ENCODE measurements at places on chromosomes 7 and 10.

DNA sequence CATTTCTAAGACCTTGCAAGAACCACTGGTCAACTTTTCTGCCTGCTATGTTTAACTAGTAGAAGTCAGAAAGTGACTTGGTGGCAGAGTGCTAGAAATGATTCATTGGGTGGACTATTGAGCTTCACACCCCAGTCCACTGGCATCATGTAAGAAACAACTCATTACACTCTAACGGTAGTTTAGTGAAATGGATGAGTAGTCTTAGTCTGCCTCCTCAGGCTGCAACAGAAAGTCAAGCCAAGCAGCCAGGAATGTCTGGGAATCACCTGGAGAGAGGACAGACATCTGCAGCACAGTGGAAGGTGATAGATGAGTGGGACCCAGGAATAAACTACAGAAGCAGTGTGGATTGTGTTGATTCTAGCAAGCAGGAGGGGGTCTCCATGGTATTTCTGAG, 125.4 kb downstream of the AUTS2 start:
- no peak for DNase-seq

DNA sequence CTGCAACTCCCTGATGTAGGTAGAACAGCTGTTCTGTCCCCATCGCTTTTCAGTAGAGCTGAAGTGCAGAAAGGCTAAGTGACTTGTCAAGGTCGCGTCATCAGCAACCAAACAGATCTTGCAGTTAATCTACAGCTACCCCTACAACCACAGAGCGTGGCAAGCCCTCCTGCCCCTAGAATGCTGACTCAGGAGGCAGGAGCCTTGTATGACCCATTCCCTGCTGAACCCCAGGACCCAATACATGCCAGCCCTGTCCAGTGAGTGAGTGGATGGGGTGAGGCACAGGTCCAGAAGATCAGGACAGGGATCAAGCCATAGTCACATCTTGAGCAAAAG, 26.6 kb upstream of the GJD4 start:
- DNase-seq: no peak

DNA sequence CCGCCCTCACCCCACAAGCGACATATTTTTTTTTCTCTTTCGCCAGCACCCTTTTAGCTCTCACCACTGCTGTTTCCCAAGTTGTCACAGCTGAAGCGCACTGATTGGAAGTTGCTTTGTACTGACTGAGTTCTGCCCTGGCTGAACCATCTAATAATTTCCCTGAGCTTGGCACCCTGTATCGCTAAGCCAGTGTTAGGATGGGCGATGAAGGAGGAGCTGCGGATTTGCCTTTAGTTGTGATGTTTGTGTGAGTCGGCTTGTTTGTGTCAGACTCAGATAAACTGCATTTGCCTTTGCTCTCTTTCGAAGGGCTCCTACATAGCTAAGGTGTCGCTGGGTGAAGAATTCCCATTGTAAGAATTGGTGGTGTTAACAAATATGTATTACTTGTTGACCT, 1.3 kb upstream of the ATXN7L1 start:
- DNase-seq: no peak

- DNase-seq: no peak
Observed at GRCh38 chr7:159067576-159068487, 76.8 kb downstream of the VIPR2 start.

GRCh38 chr7:3011211-3011852, 32.3 kb downstream of the CARD11 start:
- DNase-seq: no peak

DNA sequence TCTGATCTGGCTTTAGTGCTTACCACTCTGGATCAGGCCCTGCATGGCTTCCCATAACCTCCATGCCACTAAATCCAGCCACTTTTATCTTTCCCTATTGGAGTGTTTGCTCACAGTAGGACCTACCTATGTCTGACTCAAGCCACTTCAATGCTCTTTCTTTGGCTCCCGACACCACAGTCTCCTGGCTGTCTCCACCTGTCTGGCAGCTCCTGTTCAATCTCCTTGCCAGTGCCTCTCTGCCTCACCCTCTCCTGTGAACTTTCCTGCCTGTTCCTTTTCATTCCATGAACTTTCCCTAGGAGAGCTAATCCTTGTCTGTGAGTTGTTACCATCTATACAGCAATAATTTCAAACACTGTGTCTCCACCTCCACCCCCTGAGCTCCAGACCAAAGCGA, 82.6 kb upstream of the UCN3 start:
- no peak for DNase-seq

DNA sequence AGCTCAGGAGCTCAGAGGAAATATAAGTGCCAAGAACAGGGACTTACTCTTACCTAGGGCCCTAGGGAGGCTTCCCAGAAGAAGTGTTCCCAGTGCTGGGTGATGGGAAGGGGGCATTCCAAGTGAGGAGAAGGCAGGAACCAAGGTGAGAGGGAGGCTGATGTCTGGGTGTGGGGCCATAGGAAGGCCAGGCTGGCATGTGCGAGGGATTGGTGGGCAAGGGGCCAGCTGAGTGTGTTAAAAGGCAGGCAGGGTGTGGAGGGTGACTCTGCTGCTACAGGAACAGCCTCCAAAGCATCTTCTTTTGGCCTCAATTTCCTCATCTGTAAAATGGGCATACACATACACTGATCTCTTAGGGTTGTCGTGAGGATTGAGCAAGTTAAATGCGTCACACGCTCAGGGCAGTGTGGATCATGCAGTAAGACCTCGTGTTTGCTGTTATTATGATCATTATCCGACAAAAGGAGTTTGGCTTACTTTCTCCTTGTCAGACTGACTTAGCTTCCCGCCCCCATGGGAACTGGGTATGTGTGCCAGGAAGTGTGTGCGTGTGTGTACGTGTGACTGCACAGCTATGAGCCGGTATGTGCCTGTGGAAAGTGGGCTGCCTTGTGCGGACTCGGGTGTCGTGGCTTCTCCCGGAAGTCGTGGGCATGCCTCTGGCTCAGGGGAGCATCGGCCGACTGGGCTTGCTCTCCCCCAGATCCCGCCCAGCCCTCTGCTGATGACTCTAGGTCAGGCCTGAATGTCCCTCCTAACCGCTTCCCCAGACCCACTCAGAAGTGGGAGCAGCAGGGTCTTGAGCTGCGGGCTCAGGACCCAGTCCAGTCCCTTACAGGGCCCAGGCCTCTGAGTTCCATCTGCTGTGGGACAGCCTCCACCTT, 59.6 kb downstream of the NEURL1 start:
- no peak for DNase-seq

DNA sequence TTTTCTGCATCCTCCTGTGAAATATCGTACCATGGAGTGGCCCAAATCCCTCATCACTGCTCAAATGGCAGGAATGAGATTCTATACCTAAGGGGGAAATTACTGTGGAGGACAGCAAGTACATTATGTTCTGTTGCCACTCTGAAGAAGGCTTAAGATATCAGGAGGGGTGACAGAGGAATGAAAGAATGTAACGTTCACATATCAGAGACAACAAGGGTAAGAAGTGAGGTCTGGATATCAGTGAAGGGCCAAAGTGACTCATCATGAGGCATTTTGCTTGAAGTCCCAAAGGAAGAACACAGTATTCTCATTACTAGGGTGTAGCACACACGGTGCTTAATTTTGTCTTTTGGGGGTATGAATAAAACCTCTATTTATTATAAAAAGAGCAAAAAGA, 71.5 kb upstream of the SLC13A1 start:
- DNase-seq: no peak

DNA sequence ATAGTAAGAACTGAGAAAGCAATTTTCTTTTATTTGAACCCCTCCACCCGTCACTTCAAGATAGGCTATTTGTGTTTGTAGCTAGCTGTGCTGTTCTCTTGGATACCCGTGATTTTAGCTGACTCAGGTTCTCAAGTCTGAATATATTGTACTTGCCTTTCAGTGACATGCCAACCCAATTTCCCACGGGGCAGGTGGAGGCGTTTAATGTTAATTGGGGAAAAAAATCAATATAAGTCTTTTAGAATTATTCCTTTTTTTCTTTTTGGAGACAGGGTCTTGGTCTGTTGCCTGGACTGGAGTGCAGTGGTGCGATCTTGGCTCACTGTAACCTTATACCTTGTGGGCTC, 36.4 kb downstream of the ZRANB1 start:
- no peak for DNase-seq

DNA sequence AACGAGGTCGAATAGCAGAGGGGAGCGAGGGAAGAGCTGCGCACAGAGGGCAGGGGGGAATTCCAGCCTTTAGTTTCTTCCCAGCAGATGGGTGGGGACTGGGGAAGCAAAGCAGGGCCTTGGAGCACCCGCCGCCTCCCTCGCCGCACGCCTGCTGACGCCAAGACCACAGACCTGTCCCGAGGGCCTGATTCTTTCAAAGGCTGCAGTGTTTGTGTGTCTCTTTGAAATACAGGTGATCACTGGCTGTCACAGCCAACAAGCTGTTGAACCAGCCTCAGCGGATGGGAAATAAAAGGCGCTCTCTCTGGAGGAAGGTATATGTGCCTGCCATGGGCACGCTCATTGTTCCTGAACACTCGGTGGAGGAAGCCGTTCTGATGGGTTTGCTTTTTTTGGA, 119.3 kb downstream of the FAM53B start:
- no peak for DNase-seq

DNA sequence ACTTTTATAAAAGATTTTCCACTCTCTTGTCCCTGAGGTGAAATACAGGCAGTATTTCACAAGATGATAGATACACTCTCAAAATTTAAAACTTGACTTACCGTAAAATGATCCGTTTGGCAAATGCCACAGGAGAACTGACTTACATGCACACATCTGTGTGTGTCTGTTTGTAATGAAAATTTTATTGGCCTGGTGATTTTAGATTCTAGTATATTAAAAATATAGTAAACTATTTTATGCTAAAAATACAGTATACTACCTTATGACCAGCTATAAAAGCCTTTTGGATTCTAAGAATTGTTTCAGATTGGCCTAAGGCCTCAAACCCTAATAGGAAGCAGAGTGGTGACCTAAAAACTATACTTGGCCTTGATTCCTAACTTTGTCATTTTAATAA, 362.7 kb downstream of the IPMK start:
- DNase-seq: no peak

DNA sequence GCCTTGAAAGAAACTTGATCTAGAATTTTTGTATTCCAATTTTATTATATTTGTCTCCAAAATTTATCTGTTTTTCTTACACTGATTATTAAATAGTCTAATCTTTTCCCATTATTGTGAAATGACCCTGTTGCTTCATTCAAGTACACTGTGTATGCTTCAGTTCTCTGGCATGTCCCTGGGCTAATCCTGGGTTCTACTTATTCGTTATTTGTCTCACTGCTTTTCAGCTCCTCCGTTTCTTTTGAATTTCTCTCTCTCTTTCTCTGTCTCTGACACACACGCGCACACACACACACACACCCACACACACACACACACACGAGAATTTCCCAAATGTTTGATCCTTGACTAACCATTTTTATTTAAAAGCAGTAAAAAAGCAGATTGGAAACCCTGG, 768.6 kb downstream of the NRG3 start:
- no peak for DNase-seq

- no peak for DNase-seq
Observed at GRCh38 chr10:4867109-4867519, 41.1 kb downstream of the AKR1E2 start.

DNA sequence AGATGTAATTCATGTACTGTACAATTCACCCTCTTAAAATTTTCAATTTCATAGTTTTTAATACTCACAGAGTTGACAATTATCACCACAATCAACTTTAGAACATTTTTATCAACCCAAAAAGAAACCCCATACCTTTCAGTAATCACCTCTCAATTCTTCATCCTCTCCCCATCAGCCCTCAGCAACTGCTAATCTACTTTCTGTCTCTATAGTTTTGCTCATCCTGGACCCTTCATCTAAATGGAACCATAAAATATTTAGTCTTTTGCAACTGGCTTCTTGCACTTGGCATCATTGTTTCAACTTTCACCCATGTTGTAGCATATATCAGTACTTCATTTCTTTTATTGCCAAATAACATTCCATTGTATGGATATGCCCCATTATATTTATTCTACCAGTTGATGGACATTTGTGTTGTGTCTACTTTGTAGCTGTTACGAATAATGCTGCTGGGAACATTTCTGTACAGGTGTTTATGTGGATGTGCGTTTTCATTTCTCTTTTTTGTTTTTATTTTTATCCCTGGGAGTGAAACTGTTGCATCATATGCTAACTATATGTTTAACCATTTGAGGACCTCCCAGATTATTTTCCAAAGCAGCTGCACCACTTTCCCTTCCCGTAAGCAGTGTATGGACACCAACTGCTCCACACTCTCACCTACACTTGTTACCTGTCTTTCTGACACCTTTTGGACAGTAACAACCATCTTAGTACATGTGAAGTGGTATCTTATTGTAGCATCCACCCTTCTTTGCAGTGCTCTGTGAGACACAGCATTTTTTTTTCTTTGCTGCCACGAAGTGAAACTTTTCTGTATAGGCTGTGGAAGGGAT, 65.4 kb upstream of the APBB1IP start:
- DNase-seq: no peak

DNA sequence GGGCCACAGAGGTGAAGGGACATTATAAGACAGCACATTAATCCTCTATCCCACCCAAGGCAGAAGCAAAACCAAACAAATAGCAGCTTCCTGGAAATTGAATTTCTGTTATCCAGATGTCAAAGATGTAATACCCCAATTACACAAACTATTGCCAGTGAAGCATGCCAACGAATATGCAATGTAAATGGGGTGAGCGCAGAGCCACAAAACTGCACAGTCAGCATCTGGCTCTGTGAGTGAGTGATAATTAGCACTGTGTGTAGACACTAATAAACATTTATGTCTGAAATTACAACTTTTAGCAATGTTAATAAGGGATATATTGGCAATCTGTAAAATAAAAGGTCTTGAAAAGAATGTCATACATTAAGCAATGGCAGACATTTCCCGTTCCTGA, 3.2 kb downstream of the BEND7 start:
- no peak for DNase-seq

- DNase-seq: no peak
Observed at GRCh38 chr10:58019863-58020537, 247.7 kb downstream of the IPMK start.

DNA sequence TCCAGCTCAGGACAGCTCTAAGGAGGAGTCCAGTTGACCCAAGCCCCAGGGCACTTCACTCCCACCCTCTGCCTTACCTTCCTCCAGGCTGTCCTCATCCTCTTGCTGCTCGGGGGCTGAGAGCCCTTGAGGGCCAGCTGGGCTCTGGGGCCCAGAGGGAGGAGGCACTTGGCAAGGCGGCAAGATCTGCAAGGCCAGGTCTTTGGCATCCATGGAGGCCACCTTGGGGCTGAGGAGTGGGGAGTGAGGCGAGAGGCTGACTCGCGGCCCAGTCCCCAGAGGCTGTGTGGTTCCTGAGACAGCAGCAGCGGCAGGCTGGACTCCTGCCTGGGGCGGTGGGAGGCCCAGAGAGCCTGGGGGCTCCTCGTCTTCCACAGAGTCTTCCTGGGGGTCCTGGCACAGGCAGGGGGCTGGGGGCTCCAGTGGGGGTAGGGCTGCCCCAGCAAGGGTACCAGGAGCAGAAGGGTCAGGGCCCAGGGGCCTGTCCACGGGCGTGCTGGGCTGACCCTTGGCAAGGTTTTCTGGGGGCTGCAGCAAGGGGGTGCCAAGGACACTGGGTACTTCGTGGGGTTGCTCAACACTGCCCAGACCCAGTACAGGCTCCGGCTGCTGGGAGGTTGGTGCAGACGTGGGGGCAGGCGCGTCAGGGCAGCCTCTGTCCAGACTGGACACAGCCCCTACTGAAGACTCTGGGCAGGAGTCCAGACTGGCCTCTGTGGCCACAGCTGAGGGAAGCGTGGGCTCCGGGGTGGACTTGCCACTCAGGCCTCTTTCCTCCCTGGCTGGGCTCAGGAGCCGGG, 6.5 kb downstream of the NACAD start:
- DNase-seq: no peak

All from activated T-cell treated with anti-CD3 and anti-CD28 coated beads, Interleukin-2, amount 50 U/mL, for 48 hours (primary cell).